Stimulated activated CD4-positive, alpha-beta T cell treated with anti-CD3 and anti-CD28 coated beads, Interleukin-2, amount 100 ng/mL, for 48 hours (primary cell): ENCODE measurements at places on chromosomes 3 and 15.

- no peak for DNase-seq
These were observed 172.0 kb upstream of the BFSP2 start for GRCh38 chr3:133227813-133228212.

GRCh38 chr15:91183596-91183995 lies 83.5 kb downstream of the SV2B start:
- no peak for DNase-seq

DNA sequence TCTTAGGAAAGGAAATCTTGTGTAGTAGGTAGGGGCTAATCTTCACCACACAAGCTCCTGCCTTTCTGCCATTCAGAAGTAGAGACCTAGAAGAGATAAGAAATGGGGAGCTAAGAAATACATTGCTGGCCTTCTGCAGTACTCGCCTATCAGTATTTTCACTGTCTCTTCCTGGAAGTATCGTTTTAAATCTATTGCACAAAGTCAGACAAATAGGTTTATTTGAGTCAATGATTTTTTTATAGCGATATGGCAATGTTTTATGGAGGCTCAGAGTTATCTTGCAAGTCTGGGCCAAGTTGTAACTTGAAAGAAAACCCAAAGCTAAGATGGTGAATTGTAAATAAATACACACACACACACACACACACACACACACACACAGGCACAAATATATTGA lies 103.8 kb downstream of the PTPRG start:
- no peak for DNase-seq

GRCh38 chr3:32552013-32552412 lies 18.6 kb downstream of the DYNC1LI1 start:
- no peak for DNase-seq

- DNase-seq = no peak
These were observed 39.5 kb downstream of the USP8 start for GRCh38 chr15:50463423-50464358.

DNA sequence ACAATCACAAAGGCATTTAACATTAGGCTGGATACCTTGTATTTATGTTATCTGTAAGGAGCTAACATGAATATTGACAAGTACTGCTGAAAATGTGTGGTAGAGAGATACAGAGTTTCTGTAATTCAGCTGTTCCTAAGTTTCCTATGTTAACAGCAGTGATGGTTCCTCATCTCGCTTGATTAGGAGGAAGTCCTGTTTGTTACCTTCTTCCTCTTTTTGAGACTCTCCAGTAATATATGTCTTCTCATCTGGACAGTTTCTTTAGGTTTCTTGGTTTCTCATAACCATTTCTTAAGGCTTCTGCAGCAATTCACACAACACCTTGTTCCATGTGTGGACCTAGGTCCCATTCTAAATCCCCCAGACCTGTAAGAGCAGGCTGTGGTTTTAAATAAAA lies 11.4 kb upstream of the PEX5L start:
- no peak for DNase-seq

DNA sequence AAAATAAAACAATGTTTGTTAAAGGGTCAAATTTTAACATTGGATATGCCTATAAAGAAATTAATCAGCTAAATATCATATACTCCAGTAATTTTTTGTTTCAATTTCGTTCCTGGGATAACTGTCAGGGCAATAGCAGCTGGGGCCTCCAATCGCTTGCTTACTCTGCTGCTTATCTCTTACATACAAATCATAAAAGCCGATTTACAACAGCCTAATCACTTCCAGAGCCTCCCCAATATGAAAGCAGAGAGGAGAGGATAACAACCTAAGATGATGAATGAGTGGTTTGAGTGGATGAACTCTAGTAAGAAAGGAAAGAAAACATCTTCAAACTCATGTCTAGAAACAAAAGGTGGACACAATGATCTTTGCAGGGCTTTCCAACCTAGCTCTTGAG lies 80.7 kb upstream of the PSMD6 start:
- no peak for DNase-seq

DNA sequence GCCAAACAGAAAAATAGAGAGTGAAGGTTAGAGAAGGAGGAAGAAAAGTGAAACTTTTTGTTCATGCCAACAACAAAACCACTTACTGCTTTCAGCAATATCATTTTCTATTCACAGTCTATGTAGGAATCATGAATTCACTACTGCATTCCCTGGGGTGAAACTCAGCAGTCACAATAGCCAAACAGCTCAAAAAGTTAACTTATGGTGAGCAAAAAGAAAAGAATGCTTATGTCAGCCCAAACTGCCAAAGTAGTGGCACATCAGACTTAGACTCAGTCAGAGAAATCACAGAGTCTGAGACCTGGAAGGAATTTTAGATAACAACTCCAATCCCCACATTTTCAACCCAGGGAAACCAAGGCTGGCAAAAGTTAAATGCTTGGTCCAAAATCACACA lies 238.7 kb upstream of the TMCO5A start:
- no peak for DNase-seq

DNA sequence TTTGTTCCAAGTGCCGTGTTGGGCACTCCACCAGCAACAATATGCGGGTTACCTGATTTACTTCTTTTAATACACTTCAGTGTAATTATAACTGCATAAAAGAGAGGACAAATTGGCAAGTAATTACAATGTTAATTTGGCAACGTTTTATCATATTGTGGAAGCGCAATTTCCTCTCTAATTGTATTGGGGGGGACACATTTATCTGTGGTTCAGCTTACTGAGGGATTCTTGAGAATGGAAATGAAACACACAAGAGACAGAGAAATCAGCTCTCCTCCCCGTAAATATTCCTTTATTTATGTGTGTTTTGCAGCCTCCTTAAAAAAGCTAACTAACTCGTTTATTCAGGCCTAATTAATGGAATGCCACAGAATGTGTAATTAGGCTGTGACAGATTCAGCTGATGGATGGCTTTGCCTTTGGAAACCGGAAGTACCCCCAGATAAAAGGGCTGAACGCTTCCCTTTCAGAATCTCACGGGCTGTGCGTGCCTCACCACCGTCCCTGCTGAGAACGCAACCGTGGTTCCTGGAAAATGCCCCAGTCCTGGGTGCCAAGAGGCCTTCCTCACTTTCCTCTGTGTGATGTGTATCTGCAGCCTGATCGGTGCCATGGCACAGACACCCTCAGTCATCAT lies 247.1 kb upstream of the ST8SIA2 start:
- DNase-seq = no peak

DNA sequence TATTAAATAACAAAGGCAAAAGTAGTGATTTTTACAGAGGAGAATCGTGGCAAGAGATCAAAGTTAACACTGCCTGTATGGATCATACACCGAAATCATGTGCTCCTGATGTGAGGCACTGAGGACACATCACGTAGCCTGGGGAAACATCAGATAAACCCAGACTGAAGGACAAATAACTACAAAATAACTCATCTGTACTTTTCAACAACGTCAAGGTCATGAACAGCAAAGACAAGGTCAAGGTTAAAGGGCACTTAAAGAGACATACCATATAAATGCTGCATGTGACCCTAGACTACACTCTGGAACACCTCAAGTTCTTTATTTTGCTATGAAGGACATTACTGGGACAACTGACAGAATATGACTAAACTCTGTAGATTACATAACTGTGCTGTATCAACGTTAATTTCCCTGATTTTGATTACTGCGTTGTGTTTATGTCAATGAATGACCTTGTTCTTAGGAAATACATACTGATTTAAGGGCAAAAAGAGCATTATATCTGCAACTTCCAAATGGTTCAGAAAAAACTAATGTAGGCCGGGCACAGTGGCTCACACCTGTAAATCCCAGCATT lies 48.1 kb downstream of the CHSY1 start:
- no peak for DNase-seq

DNA sequence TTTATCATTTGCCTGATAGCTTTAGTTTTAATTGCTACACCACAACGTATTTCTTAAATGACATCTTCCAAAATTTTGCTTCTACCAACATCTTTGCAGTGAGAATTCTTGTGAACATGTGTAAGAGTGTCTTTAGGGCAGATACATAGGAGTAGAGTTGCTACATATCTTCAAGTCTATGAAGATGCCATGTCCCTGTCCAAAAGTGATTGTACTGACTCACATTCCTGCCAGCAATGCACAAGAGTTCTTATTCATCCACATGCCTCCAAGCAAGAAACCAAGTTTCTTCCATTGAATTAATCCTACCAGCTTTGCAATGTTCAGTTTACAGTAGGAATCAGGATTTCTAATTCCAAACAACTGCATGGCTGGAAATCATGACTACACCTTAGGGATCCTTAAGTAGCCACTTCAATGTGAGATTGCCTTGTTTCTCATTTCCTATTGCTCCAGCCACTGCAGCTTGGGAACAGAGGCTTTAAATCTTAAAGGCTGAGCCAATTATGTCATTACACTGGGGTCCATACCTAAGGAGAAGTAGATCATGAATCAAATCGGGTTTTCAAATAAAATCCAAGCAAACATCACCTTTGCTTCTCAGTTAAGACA lies 44.5 kb downstream of the BCL2L10 start:
- no peak for DNase-seq

DNA sequence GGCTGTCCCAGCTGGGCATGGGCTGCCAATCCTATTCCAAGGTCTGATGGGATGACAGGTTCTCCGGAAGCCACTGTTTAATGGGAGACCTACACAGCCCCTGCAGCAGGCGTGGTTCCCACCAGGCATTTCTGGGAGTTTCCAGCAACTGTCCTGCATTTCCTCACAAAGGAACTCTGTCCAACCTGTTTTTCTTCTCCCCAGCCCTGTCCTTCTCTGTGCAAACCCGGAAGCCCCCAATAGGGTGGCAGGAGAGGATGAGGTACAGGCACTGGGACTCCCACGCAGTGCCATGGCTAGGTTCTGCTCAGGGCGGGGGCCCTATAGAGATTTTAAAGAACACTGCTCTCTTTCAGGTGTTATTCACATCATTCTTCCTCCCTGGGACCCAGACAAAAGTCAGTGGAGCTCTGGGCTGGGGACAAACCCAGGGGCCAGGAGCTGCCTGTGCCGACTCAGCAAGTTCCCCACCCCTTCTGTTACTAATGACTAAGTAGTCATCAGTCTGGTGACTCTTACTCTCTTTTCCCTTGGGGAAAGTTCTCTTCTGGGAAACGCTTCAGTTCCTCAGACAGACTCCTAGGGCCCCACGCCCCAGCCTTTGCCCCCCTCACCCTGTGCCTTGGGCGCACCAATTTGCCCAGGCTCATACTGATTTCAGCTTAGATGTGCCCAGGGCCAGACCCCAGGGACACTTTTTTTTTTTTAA lies 97.7 kb downstream of the CD47 start:
- DNase-seq = no peak

DNA sequence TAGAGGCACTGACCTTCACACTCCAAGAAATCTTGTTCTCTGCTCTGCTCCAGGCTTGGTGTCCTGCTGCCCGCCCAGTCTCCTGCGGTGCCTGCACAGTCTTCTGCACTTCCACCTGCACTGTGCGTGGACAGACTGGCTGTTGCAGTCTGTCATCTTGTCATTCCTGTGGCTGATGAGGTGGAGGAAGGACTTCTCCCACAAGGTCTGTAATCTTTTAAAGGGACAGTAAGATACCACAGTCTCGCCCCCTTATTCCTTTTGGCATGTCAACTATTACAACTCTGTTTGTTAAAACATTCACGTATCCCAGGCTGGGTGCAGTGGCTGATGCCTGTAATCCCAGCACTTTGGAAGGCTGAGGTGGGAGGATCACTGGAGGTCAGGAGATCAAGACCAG lies 54.1 kb upstream of the IGF2BP2 start:
- no peak for DNase-seq

DNA sequence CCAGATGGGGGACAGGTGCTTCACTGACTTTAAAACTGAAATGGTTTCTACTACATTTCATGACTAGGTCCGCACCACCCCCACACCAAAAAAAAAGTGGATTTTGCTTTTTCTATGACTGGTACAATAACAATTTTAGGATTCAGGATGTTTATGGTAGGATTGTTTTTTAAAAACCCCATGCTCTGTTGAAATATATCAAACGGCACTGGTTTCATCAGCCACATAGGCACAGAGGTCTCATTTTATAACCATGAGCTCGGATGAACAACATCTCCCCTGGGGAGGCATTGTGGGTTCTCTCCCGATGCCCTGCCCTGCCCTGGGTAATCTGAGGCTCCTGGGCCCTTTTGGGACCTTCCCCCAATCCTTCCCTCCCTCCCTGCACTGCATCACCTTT lies 202.7 kb upstream of the KBTBD8 start:
- no peak for DNase-seq

GRCh38 chr3:26236531-26236930 lies 386.0 kb upstream of the LRRC3B start:
- no peak for DNase-seq

DNA sequence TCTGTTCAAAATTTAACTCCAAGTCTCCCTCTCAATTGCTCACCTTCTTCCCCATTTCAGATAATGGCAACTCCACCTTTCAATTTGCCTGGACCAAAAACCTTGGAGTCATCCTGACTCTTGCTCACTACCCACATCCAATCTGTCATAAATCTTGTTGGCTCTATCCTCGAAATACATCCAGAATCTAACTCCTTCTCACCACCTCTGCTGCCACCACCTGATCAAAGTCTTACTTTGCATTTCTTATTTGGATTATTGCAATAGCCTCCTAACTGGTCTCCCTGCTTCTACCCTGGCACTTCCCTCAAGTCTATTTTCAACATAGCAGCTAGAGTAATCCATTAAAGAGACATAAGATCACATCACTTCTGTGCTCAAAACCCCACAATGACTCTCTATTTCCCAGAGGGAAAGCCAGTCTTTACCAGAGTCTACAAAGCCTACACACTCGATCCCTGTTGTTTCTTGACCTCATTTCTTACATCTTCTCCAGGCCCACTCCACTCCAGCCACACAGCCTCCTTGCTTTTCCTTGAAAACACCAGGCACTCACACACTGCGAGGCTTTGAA lies 86.6 kb downstream of the GPR156 start:
- no peak for DNase-seq

DNA sequence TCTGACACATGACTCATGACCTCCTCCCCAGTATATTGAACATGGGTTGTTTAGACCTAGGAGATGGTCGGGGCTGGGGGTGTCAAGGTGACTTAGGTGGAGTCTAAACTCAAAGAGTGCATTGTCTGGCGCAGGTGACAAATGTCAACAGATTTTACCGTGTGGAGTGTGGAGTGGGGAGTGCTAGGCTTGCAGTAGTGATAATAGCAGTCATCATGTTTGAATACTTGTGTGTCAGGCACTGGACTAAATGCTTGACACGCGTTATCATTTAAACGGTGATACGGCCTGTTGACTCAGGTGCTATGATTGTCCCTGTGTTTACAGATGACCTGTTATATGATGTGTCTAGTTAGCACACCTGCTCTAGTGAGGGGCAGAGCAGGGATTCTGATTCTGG lies 30.8 kb downstream of the MUC20 start:
- DNase-seq = no peak

DNA sequence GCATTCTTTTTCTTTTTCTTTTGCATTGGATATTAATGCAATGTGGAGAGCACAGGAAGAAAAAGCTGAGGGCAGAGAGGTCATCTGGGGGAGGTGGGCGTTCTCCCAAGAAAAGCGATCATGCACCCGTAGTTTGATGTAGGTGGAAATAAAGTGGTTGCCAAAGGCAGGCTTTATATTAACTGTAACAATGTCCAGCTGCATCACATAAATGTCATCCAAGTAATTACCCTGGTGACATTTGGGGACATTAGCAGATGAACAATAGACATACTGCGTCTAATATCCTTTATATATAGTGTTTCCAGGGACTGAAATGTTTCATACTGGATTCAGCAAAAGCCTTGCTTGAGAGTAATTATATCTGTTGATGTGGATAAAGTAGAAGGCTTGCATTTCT lies 135.5 kb downstream of the CNTN6 start:
- no peak for DNase-seq

GRCh38 chr3:53180305-53181023 lies 19.5 kb downstream of the PRKCD start:
- DNase-seq = no peak
